ENCODE measurements at places on chromosomes 1 and 21. TPM values are rescaled to one million over a fixed set of nuclear protein-coding genes. Genes with fewer than 3 reads are reported as not detected.

DNAH14 gene
- total RNA-seq, result 6.8 TPM

ROR1 gene
- 10.7 TPM for total RNA-seq

SH3BGR gene
- total RNA-seq, result 0.65 TPM

FCRLA gene
- not detected for total RNA-seq

RIPK4 gene
- 13.4 TPM for total RNA-seq

ADCY10 gene
- total RNA-seq, result 0.17 TPM

KRTAP13-2 gene
- not detected for total RNA-seq

SPATA45 gene
- total RNA-seq, result not detected

MRPL20 gene
- total RNA-seq, result 127 TPM

CDA gene
- total RNA-seq, result 42.4 TPM

EBNA1BP2 gene
- total RNA-seq, result 177 TPM

RPS6KA1 gene
- total RNA-seq, result 16.4 TPM

MEGF6 gene
- 13.2 TPM for total RNA-seq

PLA2G2C gene
- not detected for total RNA-seq

PLD5 gene
- 1.3 TPM for total RNA-seq

OTUD3 gene
- total RNA-seq, result 2.6 TPM

DEPDC1 gene
- total RNA-seq, result 17.3 TPM

LCE1D gene
- total RNA-seq, result not detected

DMRTA2 gene
- 0.16 TPM for total RNA-seq

ST3GAL3 gene
- 2.0 TPM for total RNA-seq

DNASE2B gene
- not detected for total RNA-seq

RNF187 gene
- 55.9 TPM for total RNA-seq

COL24A1 gene
- not detected for total RNA-seq

CPTP gene
- total RNA-seq, result 20.4 TPM

SPRR2B gene
- total RNA-seq, result not detected

GBP6 gene
- total RNA-seq, result not detected

DISP3 gene
- 0.15 TPM for total RNA-seq

PRDM15 gene
- 3.3 TPM for total RNA-seq

FOXO6 gene
- 0.91 TPM for total RNA-seq

MLLT11 gene
- 10.3 TPM for total RNA-seq

FCRL1 gene
- total RNA-seq, result not detected

SAMD11 gene
- total RNA-seq, result 36.1 TPM

AADACL3 gene
- total RNA-seq, result not detected

LCE2B gene
- not detected for total RNA-seq

UBASH3A gene
- total RNA-seq, result 0.09 TPM

CCDC24 gene
- 6.3 TPM for total RNA-seq

PADI2 gene
- total RNA-seq, result 1.3 TPM

CTSE gene
- not detected for total RNA-seq

MAB21L3 gene
- not detected for total RNA-seq

EDN2 gene
- 4.7 TPM for total RNA-seq

SUSD4 gene
- total RNA-seq, result 0.34 TPM

ARHGAP29 gene
- total RNA-seq, result 20.3 TPM

CLEC20A gene
- total RNA-seq, result not detected

LCE2C gene
- not detected for total RNA-seq

SZT2 gene
- total RNA-seq, result 6.6 TPM

FLVCR1 gene
- 17.5 TPM for total RNA-seq

KCNA3 gene
- not detected for total RNA-seq

RASAL2 gene
- 18.6 TPM for total RNA-seq

SAMD13 gene
- total RNA-seq, result 0.45 TPM

CXADR gene
- total RNA-seq, result 12.0 TPM

OPRD1 gene
- total RNA-seq, result 0.14 TPM

ZNF648 gene
- not detected for total RNA-seq
